ENCODE measurements at places on chromosomes 3 and 15. TPM values are rescaled to one million over a fixed set of nuclear protein-coding genes. Genes with fewer than 3 reads are reported as not detected.

TRAT1 gene
- not detected for total RNA-seq

MORC1 gene
- not detected for total RNA-seq

SLC2A2 gene
- total RNA-seq, result not detected

GRCh38 chr3:123789760-123790159 is 94.4 kb downstream of the MYLK start:
- H3K4me3 ChIP-seq, result no peak overlapping the region
- DNase-seq, result no peak
- H3K36me3 ChIP-seq, result no peaks in the 10 kb centered on the region
- H3K27me3 ChIP-seq, result peaks cover 4% of the 10 kb centered on the region
- peaks cover 4% of the 10 kb centered on the region for H3K4me1 ChIP-seq

DNA sequence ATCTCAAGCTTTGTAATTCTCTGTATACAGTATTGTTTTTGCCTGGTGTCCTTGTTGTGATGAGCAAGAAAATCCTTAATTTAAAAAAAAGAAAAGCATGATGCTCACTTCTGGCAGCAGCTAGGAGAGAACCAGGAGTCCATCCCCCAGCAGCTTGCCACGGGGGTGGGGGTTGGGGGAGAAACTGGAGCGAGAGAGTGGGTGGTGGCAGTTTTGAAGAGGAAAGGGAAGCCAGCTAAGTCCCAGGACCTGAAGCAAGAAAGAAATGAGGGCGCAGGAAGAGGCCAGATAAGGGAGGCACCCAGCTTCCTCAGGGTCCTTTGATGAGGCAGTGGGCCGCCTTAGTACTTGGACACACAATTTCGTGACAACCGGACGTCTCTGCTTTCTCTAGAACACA is 23.5 kb downstream of the CHAC1 start:
- H3K36me3 ChIP-seq, result peaks cover 41% of the 10 kb centered on the region
- no peak overlapping the region for H3K27ac ChIP-seq
- no peaks in the 10 kb centered on the region for H3K27me3 ChIP-seq
- H3K4me1 ChIP-seq, result no peaks in the 10 kb centered on the region
- no peak overlapping the region for H3K4me3 ChIP-seq
- no peak for DNase-seq

GRCh38 chr3:118488732-118489131 is 545.9 kb downstream of the IGSF11 start:
- H3K4me1 ChIP-seq, result peaks cover 4% of the 10 kb centered on the region
- no peak overlapping the region for H3K4me3 ChIP-seq
- no peak overlapping the region for H3K27ac ChIP-seq
- no peak for DNase-seq
- H3K27me3 ChIP-seq, result no peaks in the 10 kb centered on the region
- no peaks in the 10 kb centered on the region for H3K36me3 ChIP-seq

ZBTB47 gene
- total RNA-seq, result 20.0 TPM

GRCh38 chr3:58190291-58190690 is 20.5 kb downstream of the DNASE1L3 start:
- no peaks in the 10 kb centered on the region for H3K36me3 ChIP-seq
- no peak overlapping the region for H3K27ac ChIP-seq
- no peak for DNase-seq

DNA sequence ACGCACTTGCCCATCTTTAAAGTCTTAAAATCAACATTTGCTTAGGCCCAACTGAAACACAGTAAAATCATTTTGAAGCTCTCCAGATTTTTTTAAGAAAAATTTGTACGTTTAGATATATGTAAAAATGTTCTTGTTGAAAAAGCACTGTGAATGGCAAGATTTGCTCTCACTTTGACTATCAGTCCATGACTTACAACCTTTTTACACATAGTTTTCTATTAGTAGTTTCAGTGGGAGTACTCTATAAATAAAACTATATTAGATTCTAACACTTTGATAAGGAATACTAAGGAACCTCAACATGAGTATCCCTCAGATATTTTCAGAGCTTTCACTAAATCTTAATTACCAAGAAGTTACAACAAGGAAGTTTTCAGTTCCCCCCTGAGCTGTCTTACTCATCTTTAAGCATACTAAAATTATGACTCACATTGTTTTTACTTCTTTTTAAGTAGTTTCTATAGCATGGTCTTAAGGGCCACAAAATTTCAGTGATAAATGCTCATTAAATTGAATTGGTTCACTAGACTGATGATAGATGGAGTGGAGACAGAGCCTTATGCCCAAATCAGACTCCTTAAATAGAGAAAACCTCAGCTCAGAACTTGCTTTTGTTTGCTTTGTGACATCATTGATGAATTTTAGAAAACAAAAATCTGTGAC is 31.6 kb upstream of the RAP2B start:
- no peaks in the 10 kb centered on the region for H3K27me3 ChIP-seq
- no peak overlapping the region for H3K27ac ChIP-seq
- no peaks in the 10 kb centered on the region for H3K4me1 ChIP-seq
- no peaks in the 10 kb centered on the region for H3K36me3 ChIP-seq
- no peak overlapping the region for H3K4me3 ChIP-seq

- DNase-seq, result no peak
- no peaks in the 10 kb centered on the region for H3K4me1 ChIP-seq
- H3K36me3 ChIP-seq, result no peaks in the 10 kb centered on the region
Observed at GRCh38 chr15:78604420-78604819, 16.4 kb downstream of the CHRNA3 start.

GRCh38 chr15:84886211-84886983 is 1.9 kb downstream of the SLC28A1 start:
- no peaks in the 10 kb centered on the region for H3K4me1 ChIP-seq
- H3K27me3 ChIP-seq, result no peaks in the 10 kb centered on the region
- DNase-seq, result no peak
- H3K27ac ChIP-seq, result no peak overlapping the region
- H3K36me3 ChIP-seq, result no peaks in the 10 kb centered on the region
- H3K4me3 ChIP-seq, result no peak overlapping the region

- H3K4me1 ChIP-seq, result peaks cover 37% of the 10 kb centered on the region
- DNase-seq, result no peak
- no peak overlapping the region for H3K4me3 ChIP-seq
- H3K27ac ChIP-seq, result peak overlapping the region; percentile 13
- no peaks in the 10 kb centered on the region for H3K36me3 ChIP-seq
Observed at GRCh38 chr15:64808785-64809453, 16.5 kb downstream of the PIF1 start.

DNA sequence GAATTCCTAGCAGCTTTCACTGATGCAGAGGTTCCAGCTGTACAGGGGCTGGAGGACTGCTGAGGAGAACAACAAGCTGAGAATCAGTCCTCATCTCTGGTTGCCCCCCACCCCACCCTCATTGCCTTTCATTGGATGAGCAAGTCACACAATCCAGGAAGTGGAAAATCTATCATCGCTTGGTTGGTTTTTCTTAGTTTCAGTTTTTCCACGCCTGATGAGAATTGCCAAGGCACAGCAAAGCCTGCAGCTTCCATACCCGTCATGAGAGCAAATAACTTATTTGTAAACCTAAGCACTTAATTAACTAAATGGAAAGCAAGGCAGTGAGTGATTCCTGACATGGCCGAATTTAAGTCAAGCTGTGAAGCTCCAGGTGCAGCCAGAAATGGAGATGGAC is 21.4 kb upstream of the LIPC start:
- no peak overlapping the region for H3K4me3 ChIP-seq
- H3K27me3 ChIP-seq, result no peaks in the 10 kb centered on the region

DNA sequence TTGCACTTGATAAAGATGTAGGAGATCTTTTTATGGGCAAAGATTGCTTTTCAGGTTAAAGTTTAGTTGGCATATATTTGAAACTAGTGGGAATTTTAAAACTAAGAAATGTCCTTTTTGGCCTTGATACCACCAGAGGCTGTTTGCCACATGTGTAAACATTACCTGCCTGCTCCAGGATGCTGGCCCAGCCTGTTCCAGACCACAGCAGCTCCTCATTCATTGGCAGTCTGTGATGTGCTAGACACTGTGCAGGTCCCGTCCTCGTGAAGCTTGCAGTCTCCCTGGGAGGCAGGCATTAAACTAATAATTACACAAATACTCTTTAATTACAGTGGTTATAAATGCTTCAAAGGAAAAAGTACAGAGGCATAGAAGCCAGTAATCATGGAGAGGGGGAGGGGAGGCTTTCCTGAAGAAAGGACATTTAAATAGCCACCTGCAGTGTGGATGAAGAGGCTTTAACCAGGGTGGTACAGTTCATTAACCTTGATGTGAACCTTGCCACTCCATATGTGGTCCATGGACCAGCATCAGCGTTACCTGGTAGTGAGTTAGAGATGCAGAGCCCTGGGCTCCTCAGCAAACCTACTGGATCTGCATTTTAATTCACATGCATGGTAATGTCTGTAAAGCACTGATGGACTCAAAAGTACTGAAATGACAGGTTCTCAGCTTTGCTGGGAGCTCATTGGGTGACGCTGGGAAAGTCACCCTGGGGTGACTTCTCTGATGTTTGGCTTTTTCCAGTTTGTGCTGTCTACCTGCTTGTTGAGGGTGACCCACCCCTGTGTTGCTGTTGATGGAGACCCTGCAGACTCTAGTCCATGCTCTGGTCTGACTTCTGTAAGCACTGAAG is 5.3 kb downstream of the ZNF710 start:
- H3K27ac ChIP-seq, result peak overlapping the region; percentile 19
- no peak overlapping the region for H3K4me3 ChIP-seq

DPPA2 gene
- not detected for total RNA-seq

GRCh38 chr3:24133436-24133835 is 188.3 kb downstream of the NR1D2 start:
- no peak for DNase-seq
- H3K4me3 ChIP-seq, result no peak overlapping the region
- no peaks in the 10 kb centered on the region for H3K4me1 ChIP-seq
- H3K27ac ChIP-seq, result no peak overlapping the region

GRCh38 chr15:67185051-67185450 is 69.4 kb downstream of the AAGAB start:
- DNase-seq, result no peak
- H3K27me3 ChIP-seq, result no peaks in the 10 kb centered on the region
- H3K4me3 ChIP-seq, result no peak overlapping the region
- H3K4me1 ChIP-seq, result no peaks in the 10 kb centered on the region
- H3K36me3 ChIP-seq, result peaks cover 43% of the 10 kb centered on the region

NME9 gene
- 5.1 TPM for total RNA-seq

- no peak for DNase-seq
- H3K4me3 ChIP-seq, result no peak overlapping the region
- H3K4me1 ChIP-seq, result peaks cover 3% of the 10 kb centered on the region
- no peaks in the 10 kb centered on the region for H3K36me3 ChIP-seq
Observed at GRCh38 chr3:59783468-59783988, 733.7 kb upstream of the CFAP20DC start.
